ENCODE measurements at places on chromosomes 2 and 18.

- DNase-seq, result no peak
Measured at GRCh38 chr2:28610583-28611201, 114.8 kb downstream of the PLB1 start.

DNA sequence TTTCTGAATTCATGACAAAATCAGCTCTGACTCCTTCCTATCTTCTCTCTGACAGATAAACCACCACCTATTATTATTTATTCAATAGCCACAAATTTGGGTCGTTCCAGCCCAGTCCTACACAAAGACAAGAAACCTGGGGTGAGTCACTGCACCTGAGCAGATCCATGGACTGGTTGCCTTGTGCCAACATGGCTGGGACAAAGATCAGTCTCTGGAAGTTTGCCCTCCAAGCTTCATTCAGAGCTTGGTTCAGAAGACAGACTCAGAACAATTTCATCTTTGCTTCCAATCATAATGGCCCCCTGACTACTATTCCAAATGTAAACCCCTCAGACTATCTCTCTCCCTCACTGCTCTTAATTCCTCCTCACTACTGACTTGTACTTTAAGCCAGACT, 9.6 kb upstream of the EXOC6B start:
- DNase-seq, result no peak

- peak; percentile 82 for DNase-seq
Measured at GRCh38 chr2:209525834-209526281, 102.0 kb downstream of the MAP2 start.

- no peak for DNase-seq
Measured at GRCh38 chr18:79496237-79496977, 100.7 kb downstream of the NFATC1 start.

DNA sequence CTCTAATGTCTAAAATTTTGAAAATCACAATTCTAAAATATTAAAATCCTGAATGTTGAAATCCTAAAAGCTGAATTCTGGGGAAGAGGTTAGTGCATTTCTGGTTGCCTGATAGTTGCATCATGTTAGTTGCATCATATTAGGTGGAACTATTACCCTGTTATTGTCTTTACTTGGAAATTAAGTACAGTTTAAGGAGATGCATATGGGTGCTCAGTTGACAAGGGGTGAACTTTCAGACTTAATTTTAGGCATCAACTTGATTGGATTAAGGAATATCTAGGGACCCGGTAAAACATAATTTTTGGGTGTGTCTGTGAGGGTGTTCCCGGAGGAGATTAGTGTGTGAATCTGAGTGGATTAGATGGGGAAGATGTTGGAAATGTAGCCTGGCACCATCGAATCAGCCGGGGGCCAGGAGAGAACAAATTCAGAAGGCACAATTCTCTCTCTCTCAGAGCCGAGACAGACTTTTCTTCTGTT, 409.8 kb downstream of the PLCL1 start:
- no peak for DNase-seq

GRCh38 chr2:44941551-44942234, at the start of gene SIX3:
Gene SIX3 (plus strand): TSS chr2:44941702. CDS start chr2:44942105, 403 bp downstream.
- no peak for DNase-seq

DNA sequence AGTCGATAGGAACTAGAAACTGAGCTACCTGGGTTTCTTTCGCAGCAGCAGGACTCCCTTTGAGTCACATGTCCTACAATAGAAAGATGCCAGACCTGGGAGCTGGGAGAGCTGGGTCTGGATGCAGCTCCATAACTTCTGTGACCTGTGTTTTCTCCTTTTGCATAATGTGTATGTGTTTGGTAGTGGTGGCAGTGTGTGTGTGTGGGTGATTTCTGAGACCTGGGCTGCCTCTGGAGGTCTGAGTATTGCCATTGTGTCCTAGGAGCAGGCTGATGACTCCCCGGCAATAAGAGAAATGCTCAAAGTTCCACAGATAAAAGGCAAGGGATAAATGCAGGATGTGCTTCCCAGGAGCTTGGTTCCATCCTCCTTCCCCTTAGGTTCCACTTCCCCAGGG, 6.4 kb downstream of the WNT10A start:
- DNase-seq, result no peak

GRCh38 chr18:4251873-4252272, 203.2 kb downstream of the DLGAP1 start:
- no peak for DNase-seq

GRCh38 chr2:72236445-72237067, 88.9 kb upstream of the CYP26B1 start:
- DNase-seq, result peak; percentile 66

DNA sequence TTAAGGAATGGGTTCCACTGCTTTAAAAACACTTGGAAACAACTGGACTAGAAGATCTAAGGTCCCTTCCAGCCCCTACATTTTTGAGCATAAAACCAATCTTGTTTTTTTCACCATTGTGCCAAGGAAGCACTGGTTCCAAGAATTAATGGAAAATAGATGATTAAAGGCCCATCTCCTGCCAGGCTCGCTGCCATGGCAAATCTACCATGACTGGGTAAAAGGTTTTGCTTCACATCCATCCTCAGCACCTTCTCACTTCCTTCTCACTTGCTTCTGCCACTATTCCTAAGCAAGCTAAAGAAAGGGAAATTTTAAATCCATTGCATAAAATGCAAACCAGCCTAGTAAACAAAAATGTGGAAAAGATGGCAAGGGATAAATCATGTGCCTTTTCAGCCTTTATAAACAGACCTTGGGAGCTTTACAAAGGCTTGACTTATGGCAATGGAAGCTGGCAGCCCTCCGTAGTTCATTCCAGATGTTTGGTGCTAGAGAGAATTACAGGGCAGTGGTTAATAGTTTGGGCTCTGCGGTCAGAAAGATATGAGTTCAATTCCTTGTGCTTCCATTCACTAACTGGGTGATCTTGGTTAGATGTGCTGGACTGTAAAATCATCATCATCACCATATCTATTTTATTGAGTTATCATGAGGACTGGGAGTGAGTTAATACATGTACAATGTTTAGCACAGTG, 27.0 kb upstream of the ST3GAL5 start:
- no peak for DNase-seq

DNA sequence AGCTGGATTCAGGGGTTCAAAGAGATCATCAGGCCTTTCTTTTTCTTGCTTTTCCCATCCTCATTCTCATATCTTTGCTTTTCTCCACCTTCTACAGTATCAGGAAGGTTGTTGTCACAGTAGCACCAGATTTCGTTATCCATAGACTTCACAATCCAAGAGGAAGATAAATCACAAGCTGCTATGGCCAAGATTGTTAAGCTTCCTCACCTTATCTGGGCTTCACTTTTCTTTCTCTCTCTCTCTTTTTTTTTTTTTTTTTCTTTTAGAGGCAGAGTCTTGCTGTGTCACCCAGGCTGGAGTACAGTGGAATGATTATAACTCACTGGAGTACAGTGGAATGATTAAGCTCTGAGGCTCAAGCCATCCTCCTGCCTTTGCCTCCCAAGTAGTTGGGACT, 93.5 kb downstream of the TTC27 start:
- no peak for DNase-seq

GRCh38 chr18:39752351-39752750, 2186.8 kb upstream of the CELF4 start:
- DNase-seq, result no peak

GRCh38 chr18:3653263-3653850, 203.4 kb downstream of the TGIF1 start:
- no peak for DNase-seq

DNA sequence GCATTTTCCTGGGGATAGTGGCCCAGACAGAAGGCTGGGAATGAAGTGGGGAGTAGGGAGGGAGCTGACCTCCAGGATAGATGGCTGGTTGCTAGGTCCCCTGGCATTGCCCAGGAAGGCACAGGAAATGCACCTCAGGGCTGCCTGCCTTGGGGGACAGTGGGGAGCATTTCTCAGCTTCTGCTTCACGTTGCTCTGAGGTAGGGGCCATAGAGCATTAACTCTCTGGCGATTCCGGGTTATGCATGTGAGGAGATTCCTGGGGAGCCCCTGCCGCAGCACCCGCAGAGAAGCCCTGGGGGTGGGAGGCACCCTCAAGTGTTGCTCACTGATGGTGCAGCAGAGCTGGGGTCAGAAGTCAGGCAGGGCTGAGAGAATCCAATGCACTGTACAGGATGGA, 256.5 kb downstream of the CYP26B1 start:
- no peak for DNase-seq

DNA sequence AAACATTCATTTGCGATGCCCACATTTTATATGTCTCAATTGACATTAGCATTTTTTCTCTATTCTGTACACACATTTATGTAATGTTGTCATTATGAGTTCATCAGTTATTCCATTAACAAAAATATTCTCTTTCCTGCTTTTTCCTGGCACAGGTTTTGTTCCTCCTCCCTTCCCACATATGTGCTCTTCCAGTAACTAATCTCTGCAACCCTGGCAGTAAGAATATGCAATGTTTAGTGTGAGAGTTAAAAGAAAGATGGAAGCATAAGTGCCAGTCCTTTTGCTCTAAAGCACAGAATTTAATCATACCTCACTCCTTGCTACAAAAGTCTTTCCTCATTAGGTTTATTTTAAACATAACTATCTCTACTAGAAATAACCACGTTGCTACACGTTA, 155.8 kb upstream of the ERBB4 start:
- no peak for DNase-seq

GRCh38 chr2:162025121-162025911, 48.7 kb downstream of the DPP4 start:
- peak; percentile 38 for DNase-seq

GRCh38 chr2:119463136-119463535, 31.5 kb downstream of the TMEM37 start:
- DNase-seq, result no peak

GRCh38 chr2:235904585-235904931, 263.6 kb downstream of the GBX2 start:
- DNase-seq, result no peak

- peak; percentile 45 for DNase-seq
Measured at GRCh38 chr2:231364961-231365810, 30.3 kb upstream of the B3GNT7 start.

DNA sequence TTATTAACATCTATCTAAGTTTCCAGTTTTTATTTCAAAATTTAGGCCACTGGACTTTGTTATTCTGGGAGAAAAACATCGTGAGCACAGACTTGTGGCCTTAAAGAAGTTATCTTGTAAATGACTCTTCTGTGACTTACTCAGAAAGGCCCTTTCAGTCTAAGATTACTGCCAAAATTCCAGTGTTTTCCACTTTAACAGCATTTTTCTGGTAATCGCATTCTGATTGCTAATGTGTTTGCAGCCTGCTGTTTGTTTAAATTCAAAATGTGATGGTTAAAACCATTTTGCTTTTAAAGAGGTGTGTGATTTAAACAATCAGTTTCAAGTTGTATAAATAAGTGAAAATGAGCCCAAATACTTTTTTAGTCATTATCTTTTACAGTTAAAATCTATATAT, 136.7 kb upstream of the DAPL1 start:
- no peak for DNase-seq

- no peak for DNase-seq
Measured at GRCh38 chr2:104254017-104254416, 599.9 kb upstream of the POU3F3 start.

DNA sequence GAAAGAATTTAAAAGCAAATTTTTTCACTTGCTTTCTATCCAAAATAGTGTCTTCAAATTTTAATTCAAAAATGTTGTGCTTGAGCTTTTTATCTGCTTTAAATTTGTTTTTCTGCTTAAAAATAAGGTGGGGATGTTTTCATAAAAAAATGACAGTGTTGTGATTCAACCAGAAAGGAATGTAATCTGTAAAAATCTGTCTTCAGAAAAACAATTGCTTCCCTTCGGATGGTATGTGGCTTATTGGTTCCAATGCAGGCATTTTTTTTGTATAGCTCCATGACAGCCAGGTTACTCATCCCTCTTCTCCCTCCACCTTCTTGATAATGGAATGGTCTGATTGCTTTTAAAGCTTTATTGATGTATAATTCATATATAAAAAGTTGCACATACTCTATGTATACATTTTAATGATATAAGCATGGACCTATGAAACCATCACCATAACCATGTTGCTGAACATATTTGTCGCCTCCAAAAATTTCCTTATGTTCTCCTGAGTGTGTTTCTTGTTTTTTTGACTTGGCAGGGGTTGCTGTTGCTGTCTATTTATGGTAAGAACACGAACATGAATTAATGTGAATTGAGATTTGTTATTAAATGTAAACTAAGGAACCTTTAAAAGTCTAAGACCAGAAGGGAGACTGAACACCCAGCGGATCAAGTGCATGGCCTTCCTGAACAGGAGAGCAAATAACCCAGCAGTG, 363.7 kb upstream of the SPHKAP start:
- peak; percentile 16 for DNase-seq

GRCh38 chr2:175688243-175688642, 313.8 kb downstream of the LNPK start:
- DNase-seq, result no peak

- no peak for DNase-seq
Measured at GRCh38 chr2:101981504-101981903, 10.3 kb upstream of the IL1R2 start.

GRCh38 chr2:108139521-108139920, 100.2 kb upstream of the SULT1C3 start:
- DNase-seq, result no peak

DNA sequence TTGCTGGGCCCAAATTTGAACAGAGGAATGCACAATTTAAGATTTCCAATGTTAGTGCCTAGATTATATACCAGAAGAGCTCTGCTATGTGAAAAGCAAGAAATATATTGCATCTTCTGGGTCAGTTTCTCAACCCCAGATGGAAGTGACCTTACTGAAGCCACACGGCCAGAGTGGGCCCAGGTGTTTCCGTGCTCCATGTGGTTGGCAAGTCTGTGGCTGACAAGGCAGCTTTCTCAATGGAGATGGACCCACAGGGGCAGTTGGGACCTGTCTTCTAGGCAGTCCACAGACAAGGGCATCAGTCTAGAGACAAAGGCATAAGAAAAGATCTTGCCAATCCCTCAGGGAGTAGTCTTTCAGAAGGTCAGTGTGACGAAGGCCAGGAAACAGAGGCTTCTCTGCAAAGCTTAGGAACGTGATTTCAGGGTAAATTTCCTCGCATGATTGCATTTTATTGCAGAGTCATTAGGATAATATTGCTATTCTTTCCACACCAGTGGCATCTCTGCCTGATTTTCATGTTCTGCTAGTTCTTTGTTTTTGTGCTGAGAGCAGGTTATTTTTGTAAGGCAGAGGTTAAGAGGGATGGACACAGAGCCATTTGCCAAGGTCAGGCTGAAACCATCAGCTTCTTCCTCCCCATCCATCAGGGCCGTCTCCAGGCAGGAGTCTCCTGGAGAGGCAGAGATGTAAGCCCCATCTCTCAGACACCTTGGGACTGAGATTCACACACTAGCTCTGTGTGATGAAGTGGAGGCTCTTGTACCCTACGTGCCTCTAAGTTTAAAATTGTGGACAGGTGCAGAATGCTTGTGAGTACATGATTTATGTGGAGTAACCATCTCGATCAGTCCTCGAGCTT, 202.1 kb downstream of the ANKRD30B start:
- DNase-seq, result no peak

GRCh38 chr18:48714873-48715272, 176.0 kb downstream of the CTIF start:
- DNase-seq, result no peak

- DNase-seq, result no peak
Measured at GRCh38 chr2:216172493-216172892, 63.3 kb downstream of the XRCC5 start.

GRCh38 chr2:207230261-207231105, 64.7 kb upstream of the KLF7 start:
- DNase-seq, result no peak
